ENCODE measurements at places on chromosomes 4 and X.
A peak's percentile ranks its signal among the peaks of the same experiment; 100 is the strongest.

GRCh38 chrX:19560611-19561010 is 45.3 kb upstream of the MAP3K15 start:
- DNase-seq = no peak

DNA sequence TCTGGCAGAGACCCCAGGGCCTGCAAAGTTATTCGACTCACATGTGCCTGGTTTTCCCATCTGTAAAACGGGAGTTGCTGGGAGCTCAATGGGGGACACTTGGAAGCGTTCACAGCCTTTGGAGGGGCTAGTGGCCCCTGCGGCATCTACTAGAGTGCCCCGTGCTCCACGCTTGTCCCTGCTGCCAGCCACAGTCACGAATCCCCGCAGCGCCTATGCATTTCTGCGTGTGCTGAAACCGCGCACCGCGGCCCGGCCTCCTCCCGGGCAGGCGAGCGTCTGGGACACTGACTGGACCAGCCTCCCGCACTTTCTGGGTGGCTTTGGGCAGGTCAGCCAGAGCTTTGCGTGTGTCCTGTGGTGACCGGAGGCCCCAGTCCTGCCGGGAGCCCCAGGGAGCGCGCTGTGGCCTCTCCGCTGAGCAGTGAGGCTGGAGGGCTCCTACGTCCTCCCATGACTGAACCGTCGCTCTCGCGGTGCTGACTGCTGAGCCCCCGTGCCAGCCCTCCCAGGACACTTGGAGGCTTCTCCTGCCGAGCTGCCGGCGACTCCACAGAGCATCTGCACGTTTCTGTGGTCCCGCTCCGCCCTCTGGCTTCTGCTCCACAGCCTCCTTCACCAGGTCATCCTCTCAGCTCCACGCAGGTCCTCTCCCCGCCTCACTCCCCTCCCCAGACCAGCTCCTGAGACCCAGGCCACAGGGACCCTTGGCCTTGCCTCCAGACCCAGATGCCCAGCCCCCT is 36.3 kb downstream of the PIGG start:
- DNase-seq = no peak

DNA sequence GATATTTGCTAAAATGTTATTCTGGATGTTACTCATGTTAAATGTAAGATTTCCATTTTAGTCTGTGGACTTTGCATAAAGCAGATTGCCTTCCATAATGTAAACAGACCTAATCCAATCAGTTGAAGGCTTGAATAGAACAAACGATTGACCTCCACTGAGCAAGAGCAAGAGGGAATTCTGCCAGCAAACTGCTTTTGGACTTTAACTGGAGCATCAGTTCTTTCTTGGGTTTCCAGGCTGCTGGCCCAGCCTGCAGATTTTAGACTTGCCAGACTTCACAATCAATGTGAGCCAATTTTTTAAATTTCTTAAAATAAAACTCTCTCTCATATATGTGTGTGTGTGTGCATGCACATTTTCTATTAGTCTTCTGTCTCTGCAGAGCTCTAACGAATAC is 1248.8 kb downstream of the ADGRL3 start:
- DNase-seq = no peak

- no peak for DNase-seq
Measured at GRCh38 chr4:87532109-87532508, 2.9 kb upstream of the SPARCL1 start.

- DNase-seq = peak; percentile 39
Measured at GRCh38 chr4:105426187-105426897, 47.5 kb downstream of the PPA2 start.

DNA sequence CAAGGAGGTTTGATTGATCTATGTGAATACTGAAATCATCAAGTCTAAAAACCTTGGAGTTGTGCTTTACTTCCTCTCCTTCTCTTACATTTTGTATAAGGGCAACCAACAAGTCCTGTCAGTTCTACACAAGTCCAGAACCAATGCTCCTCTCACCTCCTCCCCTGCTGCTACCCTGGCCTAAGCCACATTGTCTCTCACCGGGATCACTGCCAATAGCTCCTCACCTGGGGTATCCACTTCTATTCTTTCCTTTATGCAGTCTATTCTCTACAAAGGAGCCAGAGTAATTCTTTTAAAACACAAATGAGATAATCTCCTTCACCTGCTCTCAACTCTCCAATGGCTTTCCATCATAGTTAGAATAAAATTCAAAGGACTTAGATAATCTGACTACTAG is 13.3 kb upstream of the ARHGEF6 start:
- DNase-seq = no peak

- no peak for DNase-seq
Measured at GRCh38 chr4:15470128-15470475, 420 bp downstream of the CC2D2A start.

DNA sequence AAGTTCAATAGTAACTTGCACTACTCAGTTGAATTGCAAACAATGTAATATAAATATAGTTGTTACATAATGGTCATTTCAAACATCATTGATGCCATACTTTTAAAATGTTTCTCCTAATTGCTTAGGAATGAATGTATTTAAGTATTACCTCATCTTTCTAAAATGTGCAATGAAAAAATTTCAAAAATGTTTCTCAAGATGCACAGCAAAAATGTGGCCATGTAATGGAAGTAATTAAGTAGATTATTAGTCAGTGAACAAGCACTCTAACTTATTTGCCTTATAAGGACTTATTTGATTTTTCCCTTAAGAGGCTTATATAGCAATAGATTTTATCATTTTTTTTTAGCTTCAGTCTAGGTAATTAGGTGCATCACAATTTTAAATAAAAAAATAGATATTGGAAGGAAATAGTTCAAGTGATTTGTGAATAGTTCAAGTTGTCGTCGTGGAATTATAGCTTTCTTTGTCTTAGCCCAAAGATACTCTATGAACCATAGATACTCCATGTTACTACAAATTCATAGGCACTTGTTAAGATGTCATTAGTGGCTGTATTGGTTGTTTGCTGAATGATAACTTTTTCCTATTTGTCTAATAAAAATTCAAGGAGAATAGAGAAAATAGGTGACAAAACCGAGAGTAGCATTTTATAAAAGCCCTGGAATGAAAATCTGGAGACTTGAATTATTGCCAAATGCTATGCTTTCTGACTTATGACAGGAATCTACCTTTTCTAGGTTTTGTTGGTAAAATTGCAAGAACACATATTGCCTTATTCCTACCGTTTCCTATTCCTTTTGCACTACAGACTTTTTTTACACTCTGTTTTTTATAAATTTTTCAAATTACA is 118.5 kb downstream of the TLL1 start:
- DNase-seq = no peak

DNA sequence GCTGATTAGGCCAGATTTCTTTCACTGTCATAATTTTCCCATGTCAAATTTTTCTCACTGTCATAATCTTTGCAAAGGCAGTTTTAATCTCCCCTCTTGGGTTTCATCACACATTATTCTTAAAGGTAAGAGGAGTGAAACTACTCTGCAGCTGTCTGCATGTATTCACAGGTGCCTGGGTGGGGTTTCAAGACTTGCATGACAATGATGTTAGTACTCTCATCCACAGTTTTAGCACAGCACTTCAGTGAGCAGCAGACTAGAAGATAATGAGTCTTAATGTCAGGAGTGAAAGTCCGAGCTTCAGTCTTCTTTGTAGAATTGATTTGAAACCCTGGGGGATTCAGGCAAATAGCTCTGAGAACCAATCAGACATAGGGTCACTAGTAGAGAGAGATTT is 182.5 kb upstream of the GALNT7 start:
- DNase-seq = no peak

- no peak for DNase-seq
Measured at GRCh38 chrX:136616987-136617685, 30.8 kb upstream of the CD40LG start.

DNA sequence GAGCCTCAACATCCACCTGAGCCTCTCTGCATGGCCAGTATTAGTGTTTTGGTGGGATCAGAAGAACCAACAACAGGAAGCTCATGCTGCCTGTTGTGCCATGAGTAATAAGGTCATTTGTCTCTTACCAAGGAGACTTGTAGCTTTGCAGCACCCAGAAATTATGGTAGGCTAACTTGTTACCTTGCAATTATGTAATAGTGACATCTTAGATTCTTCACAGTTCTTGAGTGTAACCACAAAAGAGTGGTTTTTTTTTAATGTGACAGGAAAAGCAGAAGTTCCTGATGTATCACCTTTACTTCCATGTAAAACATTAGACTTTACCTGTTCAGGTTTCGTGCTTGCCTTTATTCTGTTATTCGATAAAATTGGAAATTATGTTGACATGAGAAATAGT is 263.9 kb upstream of the CXXC4 start:
- DNase-seq = no peak

GRCh38 chrX:150753357-150753756 is 60.2 kb downstream of the MTMR1 start:
- no peak for DNase-seq

- DNase-seq = no peak
Measured at GRCh38 chr4:185682236-185682635, 129.8 kb downstream of the SORBS2 start.

DNA sequence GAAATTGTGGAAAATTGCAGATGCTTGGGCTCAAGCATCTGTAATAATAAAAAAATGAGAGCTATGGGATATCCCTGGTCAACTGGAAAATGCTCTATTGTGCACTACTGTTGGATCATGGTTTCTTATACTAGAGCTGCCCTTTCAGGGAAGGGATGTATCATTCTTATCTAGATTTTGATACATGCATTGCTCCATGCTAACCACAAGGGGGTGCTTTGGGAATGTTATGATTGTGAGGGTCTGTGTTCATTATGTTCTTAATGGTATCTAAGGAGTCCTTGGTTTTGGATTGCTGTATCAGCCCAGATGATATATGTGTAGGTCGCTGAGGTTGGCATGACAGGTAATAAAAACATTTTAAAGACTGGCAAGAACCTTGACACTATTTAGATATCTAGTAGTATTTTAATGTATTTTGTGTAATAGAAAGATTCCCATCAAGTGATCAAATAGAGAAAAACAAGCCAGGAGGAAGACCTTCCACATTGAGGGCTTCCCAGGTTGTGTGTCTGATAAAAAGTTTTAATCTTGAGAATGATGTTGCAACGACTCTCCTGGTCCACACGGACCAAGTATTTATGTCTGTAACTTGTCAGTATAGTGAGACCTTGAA is 49.2 kb upstream of the TLR2 start:
- no peak for DNase-seq

GRCh38 chrX:124954402-124954801 is 365.3 kb upstream of the TEX13C start:
- DNase-seq = no peak

DNA sequence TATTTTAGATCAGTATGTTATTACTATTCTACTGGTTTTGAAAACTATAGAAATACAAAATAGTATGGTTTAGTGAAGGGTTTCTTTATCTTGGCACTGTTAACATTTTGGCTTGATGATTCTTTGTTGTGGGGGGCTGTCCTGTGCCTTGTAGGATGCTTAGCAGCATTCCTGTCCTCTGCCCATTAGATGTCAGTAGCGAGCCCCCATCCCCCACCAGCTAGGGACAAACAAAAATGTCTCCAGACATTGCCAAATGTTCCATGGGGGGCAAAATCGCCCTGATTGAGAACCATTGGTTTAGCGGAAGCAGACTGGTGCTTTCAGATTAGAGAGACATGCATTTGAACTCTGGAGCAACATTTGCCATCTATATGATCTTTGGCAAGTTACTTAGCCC is 23.3 kb downstream of the SPARCL1 start:
- DNase-seq = no peak

DNA sequence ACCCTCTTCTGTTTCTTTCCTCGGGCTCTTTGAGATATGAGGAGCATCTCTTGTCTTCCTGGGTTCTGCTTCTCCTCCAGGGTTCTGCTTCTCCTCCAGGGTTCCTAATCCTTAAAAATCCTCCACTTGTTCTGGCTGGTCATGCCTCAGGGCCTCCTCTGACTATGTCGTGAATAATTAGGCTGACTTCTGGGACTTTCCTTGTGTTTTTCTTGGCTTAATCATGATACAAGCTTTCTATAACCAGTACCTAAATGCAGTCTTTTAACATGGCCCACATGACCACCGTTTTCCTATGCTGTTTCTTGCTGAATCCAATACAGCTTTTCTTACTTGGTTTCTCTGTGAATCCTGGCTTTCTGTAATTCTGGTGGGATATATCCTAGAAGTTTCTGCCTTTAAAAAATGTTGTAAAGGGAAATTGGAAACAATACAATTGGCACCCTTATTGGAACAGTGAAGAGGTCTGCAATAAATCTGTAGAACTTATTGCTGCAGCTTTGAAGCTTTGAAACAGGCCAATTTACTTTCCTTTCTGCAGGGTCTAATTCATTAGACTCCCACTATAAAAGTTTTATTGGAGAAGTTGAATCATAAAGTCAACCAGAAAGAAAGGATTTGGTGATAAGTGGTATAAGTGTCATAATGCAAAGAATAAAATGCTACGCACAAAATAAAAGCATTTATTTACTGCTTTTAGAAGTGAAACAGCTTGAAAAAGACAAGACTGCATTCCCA is 213.1 kb downstream of the UGT8 start:
- no peak for DNase-seq

GRCh38 chr4:176778063-176778462 is 14.7 kb downstream of the VEGFC start:
- DNase-seq = no peak

DNA sequence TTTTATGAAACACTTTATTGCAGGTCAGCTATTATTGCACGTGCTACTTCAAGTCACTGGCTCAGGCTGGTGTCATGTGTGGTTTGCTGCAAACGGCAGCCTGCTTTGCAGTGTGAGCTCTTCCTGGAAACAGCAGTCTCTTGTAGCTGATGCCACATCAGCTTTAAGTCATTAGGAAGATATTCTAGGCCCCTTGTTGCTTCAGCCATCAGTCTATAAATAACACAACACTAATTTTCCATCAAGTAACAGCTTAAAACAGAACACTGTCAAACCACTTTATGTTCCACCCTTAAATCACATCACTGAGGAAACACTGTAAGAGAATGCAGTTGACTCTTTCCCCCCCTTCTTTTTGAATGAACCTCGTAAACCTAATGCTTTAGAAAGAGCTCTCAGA is 93.8 kb downstream of the GATB start:
- DNase-seq = no peak

DNA sequence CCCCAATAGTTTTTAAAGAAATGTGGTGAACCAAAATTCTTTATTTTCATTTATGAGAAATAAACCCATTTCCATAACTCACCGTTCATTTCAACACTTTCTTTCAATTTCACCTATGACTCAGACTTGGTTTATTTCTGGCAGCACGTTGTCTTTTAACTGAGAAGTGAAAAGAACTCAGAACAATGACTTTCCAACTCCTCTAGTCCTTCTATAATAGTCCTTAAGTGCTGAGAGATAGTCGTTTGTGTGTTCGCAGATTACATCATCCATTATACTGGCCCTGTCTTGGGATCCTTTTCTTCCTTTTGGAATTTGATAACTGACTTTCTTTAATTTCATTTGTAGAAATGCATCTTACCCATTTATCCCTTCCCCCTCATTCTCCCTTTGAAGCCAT is 113.6 kb downstream of the GLUD2 start:
- no peak for DNase-seq

DNA sequence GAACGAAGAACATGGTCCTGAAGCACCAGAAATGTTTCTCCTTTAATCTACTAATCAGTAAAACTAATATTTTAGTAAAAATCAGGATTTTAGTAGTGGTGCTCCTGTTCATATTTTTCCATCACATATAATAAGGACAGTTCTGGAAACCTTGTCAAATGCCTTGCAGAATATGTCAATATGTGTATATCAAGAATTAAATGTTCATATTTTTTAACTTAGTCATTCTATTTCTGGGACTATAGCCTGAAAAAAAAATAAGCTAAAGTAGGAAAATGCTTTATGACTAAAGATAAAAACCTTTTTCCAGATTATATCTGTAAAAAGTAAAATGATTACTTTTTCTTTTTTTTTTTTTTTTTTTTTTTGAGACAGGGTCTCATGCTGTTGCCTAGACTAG is 65.1 kb downstream of the MAB21L2 start:
- DNase-seq = no peak

Measured in immature natural killer cell (primary cell).